Thyroid gland (tissue), 4 donors: ENCODE measurements at places on chromosomes 11 and 22. TPM values are rescaled to one million over a fixed set of nuclear protein-coding genes. Genes with fewer than 3 reads are reported as not detected.

The MMP12 gene
- not detected for total RNA-seq

The CRYBA4 gene
- not detected for total RNA-seq

The CCDC116 gene
- total RNA-seq = 0.27 TPM

The MAP6 gene
- 4.8 TPM for total RNA-seq

The RFPL2 gene
- total RNA-seq = not detected

The SLC22A8 gene
- total RNA-seq = not detected

The SULT4A1 gene
- not detected for total RNA-seq

The PGA3 gene
- total RNA-seq = 4.3 TPM

The STT3A gene
- total RNA-seq = 168 TPM

The FBLN1 gene
- total RNA-seq = 183 TPM

The SCGB1A1 gene
- not detected for total RNA-seq

The RTN3 gene
- total RNA-seq = 187 TPM

The CCDC73 gene
- not detected for total RNA-seq

The LMO1 gene
- 0.59 TPM for total RNA-seq

The TIRAP gene
- total RNA-seq = 9.2 TPM

The SCUBE2 gene
- total RNA-seq = 3.1 TPM

The P2RY6 gene
- total RNA-seq = 2.6 TPM

- H3K4me3 ChIP-seq = no peak overlapping the region
- no peak overlapping the region for H3K27ac ChIP-seq
- H3K36me3 ChIP-seq = no peaks in the 10 kb centered on the region
- DNase-seq = no peak
Observed at GRCh38 chr22:22424210-22424800, 84.2 kb downstream of the ZNF280B start.

- no peaks in the 10 kb centered on the region for H3K27me3 ChIP-seq
- H3K36me3 ChIP-seq = no peaks in the 10 kb centered on the region
- no peak overlapping the region for H3K4me3 ChIP-seq
Observed at GRCh38 chr22:45477366-45478107, 25.1 kb upstream of the FBLN1 start.

- H3K36me3 ChIP-seq = no peaks in the 10 kb centered on the region
- DNase-seq = no peak
- H3K27ac ChIP-seq = no peak overlapping the region
- H3K27me3 ChIP-seq = no peaks in the 10 kb centered on the region
Observed at GRCh38 chr11:75474240-75474639, 41.2 kb upstream of the KLHL35 start.

DNA sequence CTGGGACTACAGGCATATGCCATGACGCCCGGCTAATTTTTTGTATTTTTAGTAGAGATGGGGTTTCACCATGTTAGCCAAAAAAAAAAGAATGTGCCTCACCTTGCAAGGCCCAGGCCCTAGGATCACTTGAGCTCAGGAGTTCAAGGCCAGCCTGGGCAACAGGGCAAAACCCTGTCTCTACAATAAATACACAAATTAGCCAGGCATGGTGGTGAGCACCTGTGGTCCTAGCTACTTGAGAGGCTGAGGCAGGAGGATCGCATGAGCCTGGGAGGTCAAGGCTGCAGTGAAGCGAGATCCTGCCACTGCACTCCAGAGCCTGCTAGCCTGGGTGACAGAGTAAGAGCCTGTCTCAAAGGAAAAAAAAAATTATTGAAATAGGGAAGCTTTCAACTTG, 8.1 kb upstream of the LDHC start:
- no peak overlapping the region for H3K4me3 ChIP-seq
- H3K4me1 ChIP-seq = no peaks in the 10 kb centered on the region
- DNase-seq = no peak
- H3K27me3 ChIP-seq = no peaks in the 10 kb centered on the region
- H3K36me3 ChIP-seq = peaks cover 96% of the 10 kb centered on the region

GRCh38 chr11:17002543-17002942, 11.7 kb downstream of the PLEKHA7 start:
- H3K4me3 ChIP-seq = no peak overlapping the region
- no peak for DNase-seq
- H3K4me1 ChIP-seq = peaks cover 8% of the 10 kb centered on the region
- H3K27me3 ChIP-seq = no peaks in the 10 kb centered on the region
- no peak overlapping the region for H3K27ac ChIP-seq
- no peaks in the 10 kb centered on the region for H3K36me3 ChIP-seq

DNA sequence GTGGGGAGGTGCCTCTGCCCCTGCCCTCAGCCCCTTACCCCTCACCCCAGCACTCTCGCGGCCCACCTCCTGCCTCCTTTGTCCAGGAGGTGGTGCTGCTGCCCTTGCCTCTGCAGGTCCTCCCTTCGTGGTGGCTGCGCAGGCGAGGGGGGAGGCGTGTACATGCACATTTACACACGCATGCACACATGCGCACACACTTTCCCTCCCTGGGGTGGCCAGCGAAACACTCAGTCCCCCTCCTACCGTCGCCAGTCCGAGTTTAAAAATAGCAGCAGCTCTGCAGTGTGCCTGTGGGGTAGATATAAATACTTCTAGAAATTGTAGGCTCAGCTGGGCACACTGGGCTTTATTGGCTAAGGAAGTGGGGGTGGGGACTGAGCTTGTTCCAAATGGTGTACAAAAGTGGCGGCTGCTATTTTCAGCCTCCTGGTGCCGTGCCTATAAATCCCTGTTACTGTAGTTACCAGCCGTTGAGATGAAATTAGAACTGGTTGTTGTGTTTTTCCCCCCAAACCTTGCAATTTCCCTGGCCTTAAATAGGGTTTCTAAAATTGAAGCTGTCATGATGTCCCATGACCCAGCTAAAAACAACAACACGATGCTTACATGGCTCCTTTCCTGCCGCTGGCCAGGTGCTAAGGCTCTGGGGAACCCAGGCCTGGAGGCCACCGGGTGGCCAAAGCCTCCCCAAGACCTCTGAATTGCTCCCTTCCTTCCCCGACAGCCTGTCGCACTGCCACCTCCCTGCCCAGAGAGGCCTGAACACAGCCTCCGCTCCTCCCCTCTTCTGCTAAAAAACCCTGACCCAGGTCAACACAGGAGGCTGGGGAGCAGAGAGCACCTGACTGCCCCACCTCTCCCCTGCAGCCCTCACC, 12.4 kb downstream of the PICK1 start:
- no peak overlapping the region for H3K4me3 ChIP-seq
- H3K36me3 ChIP-seq = peaks cover 76% of the 10 kb centered on the region
- no peaks in the 10 kb centered on the region for H3K27me3 ChIP-seq
- peak; percentile 13 for DNase-seq
- H3K27ac ChIP-seq = peak overlapping the region; percentile 53

- H3K27me3 ChIP-seq = no peaks in the 10 kb centered on the region
- no peak for DNase-seq
- no peak overlapping the region for H3K27ac ChIP-seq
- no peak overlapping the region for H3K4me3 ChIP-seq
- H3K36me3 ChIP-seq = no peaks in the 10 kb centered on the region
Observed at GRCh38 chr11:125464270-125464662, 31.8 kb downstream of the FEZ1 start.

DNA sequence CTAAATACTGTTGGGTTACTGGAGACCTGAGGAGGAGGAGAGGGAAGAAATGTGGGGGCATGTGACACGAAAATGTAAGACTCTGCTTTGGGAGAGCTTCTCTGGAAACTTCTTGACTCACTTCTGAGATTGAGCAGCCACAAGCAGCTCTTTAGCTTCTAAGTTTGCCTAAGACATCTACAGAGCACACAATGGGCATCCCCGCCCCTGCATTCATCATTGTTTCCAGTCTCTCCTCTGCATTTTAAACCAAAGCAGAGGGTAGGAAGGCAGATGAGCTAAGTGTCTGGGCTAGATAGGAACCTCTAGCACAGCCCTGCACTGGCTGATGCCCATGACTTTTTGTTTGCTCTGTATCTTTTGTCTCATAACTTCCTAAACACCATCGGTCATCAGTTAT, 2.1 kb upstream of the OR52D1 start:
- no peaks in the 10 kb centered on the region for H3K36me3 ChIP-seq
- H3K4me1 ChIP-seq = no peaks in the 10 kb centered on the region
- no peaks in the 10 kb centered on the region for H3K27me3 ChIP-seq

DNA sequence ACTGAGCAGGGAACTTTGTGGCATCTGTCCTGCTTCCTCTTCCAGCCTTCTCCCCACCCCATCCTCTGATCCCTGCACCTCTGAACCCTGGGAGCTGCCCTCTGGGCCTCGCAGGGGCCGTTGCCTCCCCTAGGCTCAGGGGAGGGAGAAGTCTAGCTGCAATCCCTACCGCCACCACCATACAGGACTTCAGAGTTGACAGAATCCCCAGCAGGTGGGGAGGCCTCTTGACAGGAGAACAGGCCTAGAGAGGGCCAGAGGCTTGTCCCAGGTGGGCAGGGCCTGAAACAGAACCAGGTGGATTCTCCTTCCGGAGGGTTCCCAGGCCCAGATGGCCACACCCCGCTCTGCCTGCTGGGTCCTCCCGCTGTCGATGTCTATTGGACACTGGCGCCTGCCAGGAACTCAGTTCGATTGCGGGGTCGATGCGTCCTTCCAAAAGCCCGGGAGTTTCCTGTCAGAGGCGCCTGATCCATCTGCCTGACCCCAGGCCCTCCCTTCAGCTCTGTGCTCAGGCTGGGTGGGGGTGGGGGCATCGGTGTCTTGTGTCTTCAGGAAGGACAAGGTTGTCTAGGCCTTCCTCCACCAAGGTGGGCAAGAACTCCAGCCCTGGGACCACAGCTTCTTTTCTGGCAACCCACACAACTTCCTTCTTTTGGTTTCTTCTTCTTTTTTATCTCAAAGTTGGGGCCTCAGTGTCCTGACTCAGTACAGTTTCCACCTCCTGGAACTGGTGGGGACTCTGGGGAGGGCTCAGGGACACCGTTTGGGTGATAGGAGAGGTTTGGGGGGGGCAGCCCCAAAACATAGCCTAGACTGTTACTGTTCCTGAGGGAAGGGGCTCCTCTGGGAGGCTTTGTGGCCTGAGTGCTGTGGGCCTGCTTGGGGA, 6.4 kb downstream of the STARD10 start:
- H3K4me1 ChIP-seq = no peaks in the 10 kb centered on the region
- no peak overlapping the region for H3K4me3 ChIP-seq
- no peak overlapping the region for H3K27ac ChIP-seq
- DNase-seq = peak; percentile 69
- no peaks in the 10 kb centered on the region for H3K36me3 ChIP-seq

DNA sequence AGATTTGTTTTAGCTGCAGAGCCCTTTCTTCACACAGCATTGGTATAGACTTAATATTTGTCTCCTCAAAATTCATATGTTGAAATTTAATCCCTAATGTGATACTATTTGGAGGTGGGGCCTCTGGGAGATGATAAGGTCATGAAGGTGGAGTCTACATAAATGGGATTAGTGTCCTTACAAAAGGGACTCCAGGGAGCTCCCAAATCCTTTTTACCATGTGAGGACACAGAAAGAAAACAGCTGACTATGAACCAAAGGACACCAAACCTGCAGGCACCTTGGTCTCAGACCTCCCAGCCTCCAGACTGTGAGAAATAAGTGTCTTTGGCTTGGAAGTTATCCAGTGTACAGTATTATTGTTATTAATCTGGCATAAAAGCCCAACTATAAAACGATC, 10.2 kb downstream of the SLC35F2 start:
- no peak overlapping the region for H3K27ac ChIP-seq
- no peaks in the 10 kb centered on the region for H3K27me3 ChIP-seq
- no peak for DNase-seq

DNA sequence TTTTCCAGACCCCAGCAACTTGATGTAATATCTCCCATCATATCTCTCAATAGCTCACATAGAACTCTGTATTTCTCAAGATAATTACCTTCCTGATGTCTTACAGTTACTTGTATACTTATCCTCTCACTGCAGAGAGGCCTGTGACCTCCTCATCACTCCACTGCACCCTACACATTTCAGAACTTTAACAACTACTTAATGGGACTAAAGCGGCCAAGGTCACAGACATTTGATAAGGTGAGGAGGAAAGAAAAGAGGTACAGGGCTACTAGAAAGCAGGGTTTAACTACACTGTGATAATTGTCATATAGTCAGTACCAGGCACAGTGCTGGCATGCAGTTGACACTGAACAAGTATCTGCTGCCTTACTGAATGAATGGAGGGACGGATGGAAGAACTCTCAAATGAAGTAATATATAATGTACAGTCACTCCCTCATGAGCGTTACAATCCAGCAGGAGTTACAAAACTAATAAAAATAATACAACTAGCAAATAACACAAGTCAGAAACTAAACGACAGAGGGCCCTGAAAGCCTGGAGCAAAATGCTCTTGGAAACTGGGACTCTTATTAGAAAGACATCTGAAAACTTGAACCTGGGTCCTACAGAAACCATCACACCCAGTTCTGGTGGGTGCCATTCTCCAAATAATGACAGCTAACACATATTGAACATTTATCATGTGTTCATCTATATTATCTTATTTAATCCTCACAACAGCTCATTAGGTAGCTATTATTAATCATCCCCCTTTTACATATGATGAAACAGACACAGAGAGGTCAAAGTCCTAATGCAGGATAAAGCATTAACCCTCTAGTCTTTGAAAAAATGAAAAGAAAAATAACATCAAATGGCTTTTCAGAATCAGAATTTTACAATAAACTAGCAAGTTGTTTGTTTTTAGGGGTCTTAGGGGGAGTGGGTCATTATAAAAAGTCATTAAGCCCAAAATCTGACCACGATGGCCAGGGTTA, 14.3 kb downstream of the PI4KA start:
- no peak overlapping the region for H3K27ac ChIP-seq
- H3K4me1 ChIP-seq = peaks cover 4% of the 10 kb centered on the region

DNA sequence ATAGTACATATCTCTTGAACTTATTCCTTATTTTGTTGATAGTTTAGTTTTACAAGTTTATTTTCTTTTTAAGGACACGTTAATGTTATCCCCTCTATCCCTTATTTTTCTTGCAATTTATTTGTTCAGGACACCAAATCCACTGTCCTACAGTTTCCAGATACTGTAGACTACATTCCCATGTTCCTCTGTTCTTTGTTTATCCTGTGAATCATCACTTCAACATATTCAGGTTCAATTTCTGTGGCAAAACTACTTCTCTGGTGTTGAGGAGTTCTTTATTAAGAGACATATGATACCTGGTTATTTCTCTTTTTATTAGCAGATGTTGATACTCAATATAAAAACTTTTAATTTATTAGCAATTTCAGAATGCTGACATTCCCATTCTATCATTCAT, 72.8 kb upstream of the CLNS1A start:
- H3K27me3 ChIP-seq = no peaks in the 10 kb centered on the region
- no peaks in the 10 kb centered on the region for H3K36me3 ChIP-seq
- H3K27ac ChIP-seq = no peak overlapping the region
- no peak overlapping the region for H3K4me3 ChIP-seq

GRCh38 chr11:5592615-5593014, 3.8 kb upstream of the TRIM6 start:
- DNase-seq = peak; percentile 63
- peaks cover 8% of the 10 kb centered on the region for H3K4me1 ChIP-seq
- no peaks in the 10 kb centered on the region for H3K36me3 ChIP-seq
- no peak overlapping the region for H3K4me3 ChIP-seq

DNA sequence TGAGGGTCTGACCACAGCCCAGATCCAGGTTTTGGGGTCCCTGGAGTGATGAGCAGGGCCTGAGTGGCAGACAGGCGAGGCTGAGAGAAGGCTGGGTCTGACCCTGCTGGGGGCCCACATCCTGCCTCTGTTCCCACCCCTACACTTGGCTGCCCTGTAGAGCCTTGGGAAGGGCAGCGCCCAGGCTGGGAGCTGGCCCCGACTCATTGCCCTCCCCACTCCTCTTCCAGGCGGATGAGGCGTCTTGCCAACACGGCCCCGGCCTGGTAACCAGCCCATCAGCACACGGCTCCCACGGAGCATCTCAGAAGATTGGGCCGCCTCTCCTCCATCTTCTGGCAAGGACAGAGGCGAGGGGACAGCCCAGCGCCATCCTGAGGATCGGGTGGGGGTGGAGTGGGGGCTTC, 4.9 kb downstream of the DERL3 start:
- DNase-seq = no peak
- H3K4me1 ChIP-seq = peaks cover 10% of the 10 kb centered on the region
- H3K27me3 ChIP-seq = no peaks in the 10 kb centered on the region
- no peak overlapping the region for H3K27ac ChIP-seq
- peaks cover 26% of the 10 kb centered on the region for H3K36me3 ChIP-seq
- H3K4me3 ChIP-seq = no peak overlapping the region
